ENCODE measurements at places on chromosomes 7 and 10.
A peak's percentile ranks its signal among the peaks of the same experiment; 100 is the strongest.

GRCh38 chr10:99654390-99655175 lies 4.7 kb upstream of the ENTPD7 start:
- DNase-seq: no peak

DNA sequence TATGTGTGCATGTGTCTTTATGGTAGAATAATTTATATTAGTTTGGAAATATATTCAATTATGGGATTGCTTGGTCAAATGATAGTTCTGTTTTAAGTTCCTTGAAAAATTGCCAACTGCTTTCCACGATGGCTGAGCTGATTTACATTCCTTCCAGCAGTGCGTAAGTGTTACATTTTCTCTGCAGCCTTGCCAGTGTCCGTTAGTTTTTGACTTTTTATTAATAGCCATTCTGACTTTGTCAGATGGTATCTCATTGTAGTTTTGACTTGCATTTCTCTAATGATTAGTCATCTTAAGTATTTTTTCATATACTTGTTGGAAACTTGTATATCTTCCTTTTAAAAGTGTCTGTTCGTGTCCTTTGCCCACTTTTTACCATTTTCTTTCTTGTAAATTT lies 434.2 kb upstream of the POT1 start:
- no peak for DNase-seq

DNA sequence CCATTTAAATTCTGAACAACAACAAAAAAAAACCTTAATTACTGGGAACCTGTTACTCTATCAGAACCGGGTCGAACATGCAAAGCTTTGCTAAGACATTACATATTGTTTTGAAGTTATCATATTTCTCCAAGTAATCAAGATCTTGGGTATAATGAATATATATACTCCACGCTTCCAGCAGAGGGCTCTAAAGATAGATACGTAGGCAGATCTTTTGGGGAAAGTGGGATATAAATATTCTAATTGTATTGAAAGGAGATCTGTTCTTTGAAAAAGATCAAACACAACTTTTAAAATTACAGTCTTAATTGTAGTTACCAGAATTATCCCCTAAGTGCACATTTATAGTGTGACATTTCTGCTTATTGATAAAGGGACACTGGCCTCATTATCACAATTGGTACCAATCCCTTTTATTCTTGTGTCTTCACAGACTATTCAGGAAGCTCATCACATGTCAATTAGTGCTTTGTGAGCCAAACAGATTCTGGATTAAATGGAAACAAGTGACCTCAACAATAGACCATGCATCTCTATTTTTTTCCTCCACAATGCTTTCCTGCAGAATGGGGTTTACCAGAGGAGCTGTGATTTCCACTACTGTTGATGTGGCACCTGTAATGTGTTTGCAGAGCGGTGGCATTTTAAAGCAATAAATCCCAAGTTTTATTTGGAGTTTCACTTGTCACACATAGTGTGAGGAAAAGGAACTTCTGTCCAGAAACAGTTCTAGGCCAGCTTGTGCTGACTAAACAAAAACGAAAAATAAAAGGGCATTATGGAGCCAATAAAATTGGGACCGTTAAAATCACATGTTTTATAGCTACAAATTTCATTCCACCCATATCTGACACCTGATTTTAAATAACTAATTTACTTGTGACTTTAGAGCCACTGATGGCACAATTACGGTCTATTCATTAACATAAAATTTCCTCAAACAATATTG lies 122.4 kb downstream of the CTTNBP2 start:
- peak; percentile 41 for DNase-seq

DNA sequence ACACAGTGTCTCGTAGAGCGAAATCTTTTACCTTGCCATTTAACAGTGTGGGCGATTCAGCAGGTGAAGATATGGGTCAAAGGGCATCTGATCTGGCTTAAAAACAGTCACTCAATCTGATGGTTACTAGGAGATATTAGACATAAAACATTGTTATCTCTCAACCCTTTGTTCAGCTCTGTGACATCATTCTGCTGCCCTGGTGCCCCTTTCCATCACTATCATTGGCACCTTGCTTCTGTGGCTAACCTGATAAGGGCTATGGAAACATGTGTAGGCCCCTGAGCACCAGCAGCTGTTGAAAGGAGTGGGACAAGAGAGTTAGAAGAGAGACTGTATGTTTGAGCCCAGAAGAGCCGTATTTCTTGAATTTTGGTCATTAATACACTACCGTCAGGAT lies 650.3 kb downstream of the PHTF2 start:
- no peak for DNase-seq

DNA sequence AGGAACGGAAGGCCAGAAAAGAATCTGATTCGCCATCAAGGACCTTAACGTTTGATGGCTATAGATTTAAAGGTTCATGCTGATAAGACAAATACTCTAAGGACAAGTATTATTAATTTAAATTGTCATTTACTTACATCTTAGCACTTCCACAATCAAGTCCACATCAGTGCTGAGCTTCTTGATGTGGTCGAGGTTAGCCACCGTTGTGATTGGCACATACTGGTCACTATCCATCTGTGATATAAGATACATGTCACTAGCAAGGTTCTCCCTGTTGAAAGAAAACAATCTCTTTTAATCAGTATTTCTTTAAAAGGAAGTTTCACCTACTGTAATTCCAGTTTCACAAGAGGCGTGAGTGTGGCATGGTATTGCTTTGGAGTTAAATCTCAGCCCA lies 88.7 kb downstream of the LARP4B start:
- DNase-seq: no peak

DNA sequence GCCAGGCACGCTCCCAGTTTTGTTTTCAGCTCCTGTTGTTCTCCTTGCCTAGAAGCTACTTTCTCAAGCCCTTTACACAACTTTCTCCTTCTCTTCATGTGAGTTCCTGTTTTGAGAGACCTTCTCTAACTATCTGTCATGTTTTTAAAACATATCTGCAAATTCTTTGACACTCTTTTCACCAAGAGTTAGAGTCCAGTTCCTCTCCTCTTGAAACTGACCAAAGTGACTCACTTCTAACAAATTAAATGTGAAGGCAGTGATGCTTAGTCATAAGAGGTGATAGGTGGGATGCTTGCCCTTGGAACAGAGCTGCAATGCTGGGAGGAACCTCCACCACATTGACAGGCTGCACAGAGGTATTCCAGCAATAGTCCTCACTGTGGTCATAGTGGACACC lies 25.3 kb downstream of the ZSCAN25 start:
- no peak for DNase-seq

- DNase-seq: no peak
Measured at GRCh38 chr10:1779796-1780195, 42.5 kb upstream of the ADARB2 start.

GRCh38 chr7:46515844-46516590 lies 594.9 kb upstream of the IGFBP3 start:
- no peak for DNase-seq

DNA sequence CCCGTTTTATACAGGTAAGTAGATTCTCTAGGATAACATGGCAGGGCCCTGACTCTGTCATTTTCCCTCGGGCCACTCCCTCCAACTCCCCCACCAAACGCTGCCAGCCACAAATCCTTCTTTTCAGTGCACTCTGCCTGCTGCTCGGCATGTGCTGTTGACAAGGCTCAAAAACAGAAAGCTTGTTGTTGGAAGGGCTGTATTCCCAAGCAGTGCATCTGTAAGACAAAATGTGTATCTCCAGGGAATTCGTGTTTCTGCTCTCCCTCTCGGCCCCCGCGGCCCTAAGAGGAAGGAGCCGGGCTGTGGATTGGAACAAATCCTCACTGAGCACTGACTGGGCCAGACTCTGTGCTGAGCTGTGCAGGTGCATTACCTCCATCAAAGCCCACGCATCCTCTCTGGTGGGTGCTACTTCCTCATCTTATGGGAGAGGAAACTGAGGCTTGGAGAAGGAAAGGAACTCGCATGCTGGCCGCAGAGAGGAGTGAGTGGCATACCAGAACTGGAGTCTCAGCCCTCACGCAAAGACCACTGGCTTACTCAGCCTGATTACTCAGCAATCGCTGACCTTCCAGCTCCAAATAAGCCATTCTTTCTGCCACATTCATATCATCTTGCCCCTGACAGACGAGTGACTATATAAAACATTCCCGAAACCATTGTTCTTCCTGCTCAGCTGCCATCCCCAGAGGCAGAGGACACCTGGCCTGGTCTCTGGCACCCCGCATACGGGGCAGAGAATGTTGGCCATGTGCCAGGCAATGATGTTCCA lies 33.5 kb upstream of the ENO4 start:
- peak; percentile 49 for DNase-seq

DNA sequence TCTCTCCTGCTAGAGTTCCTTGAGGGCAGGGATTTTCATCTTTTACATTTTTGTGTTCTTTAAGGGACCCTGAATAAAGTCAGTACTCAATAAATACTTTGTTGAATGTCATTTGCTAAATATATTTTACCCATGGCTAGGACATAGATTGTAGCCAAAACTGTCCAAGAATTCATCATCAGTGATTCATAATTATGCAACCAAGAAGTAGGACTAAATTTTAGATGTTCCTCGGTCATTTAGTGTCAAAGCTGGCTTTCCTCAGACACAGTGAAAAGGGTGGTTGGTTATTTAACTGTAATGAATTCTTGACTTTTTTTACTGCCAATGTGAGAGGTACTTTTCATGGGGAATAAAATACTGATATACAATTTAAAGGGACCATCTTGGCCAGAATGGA lies 3.3 kb downstream of the NUDT13 start:
- no peak for DNase-seq

DNA sequence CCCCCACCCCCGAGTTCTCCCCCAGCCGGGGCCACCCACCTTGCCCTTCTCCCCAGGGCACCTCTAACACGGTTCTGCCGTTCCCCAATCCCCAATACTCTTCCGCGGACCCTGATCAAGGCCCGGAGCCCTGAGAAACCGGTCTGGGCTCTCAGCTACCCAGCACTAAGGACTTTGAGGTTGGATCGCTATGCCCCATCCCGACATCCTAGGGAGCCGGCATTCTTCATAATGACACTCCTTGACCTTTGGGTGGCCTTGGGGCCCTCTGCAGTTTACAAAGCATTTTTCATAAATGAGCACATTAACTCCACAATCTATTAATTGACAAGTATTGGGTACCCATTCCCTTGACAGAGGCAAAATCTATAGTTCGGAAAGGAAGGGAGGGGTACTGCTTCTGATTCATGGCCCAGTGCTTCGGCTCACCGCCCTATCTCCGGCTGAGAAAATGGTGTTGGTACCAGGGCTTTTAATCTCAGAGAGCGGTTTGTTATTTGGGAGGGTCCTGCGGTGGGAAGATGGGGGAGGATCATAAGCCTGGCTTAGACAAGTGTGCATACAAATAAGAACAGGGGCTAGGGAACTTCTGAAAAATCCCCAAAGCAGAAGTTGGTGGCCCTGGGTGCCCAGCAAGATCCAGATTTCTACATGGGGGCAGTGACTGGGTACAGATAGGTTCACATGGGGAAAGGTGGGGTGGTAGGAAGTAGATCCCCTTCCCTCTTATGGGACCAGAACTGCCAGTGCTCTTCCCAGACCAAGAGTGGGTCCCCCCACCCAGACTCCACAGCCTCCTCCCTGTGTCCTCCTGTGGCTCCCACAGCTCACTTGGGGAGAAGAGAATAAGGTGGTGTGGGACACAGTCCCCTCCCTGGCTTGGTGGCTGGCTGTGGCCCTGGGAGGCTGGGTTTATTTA lies 3.2 kb downstream of the IMPDH1 start:
- no peak for DNase-seq

DNA sequence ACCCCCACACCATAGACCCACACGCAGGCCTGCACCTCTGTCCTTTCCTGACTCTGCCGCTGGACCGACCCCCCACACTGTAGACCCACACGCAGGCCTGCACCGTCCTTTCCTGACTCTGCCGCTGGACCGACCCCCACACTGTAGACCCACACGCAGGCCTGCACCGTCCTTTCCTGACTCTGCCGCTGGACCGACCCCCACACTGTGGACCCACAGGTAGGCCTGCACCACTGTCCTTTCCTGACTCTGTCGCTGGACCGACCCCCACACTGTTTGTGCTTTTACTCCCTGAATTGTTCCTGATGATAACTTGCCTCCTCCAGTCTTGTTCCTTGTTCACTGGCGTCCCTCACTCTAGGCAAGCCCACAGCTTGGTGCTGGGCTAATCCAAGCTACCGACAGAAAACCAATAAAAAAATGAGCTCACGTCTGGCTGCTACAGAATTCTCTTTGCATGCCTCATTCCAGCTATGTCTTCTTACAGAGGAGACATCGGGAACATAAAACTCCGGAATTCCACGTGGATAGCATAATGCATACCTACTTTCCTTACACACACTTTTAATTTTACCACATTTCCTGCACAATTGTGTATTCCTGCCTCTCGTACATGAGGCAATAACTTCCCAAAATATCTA lies 494.3 kb downstream of the PTPRN2 start:
- DNase-seq: no peak

DNA sequence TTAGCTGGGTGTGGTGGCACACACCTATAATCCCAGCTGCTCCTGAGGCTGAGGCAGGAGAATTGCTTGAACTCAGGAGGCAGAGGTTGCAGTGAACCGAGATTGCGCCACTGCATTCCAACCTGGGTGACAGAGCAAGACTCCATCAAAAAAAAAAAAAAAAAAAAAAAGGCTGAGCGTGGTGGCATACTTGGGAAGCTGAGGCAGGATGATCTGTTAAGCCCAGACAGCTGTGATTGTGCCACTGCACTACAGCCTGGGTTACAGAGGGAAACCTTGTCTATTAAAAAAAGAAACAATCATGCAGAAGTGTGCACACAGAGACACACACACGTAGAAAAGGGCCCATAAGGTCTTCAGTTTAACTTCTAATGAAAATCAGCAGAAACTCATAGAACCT lies 150.6 kb downstream of the TPST1 start:
- DNase-seq: no peak

DNA sequence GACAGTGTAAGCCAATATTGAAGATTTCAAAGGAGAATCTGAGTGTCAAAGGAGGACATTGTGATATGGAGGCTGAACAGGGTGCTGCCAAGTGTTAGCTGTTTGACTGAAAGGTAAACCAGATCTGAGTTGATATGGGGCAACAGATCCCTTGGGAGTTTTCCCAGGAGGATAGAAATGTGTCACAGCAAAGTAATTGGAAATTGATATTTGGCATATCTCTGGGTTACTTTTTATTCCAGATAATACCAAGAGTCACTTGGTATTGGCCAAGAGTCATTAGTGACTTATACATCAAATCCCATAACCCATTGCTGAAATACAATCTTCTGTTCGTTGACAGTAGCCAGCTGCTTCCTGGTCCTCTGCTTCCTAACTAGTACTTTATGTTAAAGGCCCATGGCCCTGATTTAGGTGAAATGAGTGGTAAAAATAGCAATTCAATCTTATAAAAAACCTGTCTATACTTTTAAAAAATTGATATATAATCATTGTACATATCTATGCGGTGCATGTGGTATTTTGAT lies 922.9 kb downstream of the LRMDA start:
- no peak for DNase-seq

Data from NCI-H1105 treated with DMSO at 0.1 percent for 48 hours (cell line).